Stimulated activated CD8-positive, alpha-beta memory T cell treated with anti-CD3 and anti-CD28 coated beads, Interleukin-7, amount 100 ng/mL, for 48 hours (primary cell): ENCODE measurements at places on chromosomes 4 and X.
A peak's percentile ranks its signal among the peaks of the same experiment; 100 is the strongest.

GRCh38 chr4:41670530-41670929, 78.0 kb downstream of the PHOX2B start:
- DNase-seq, result no peak

DNA sequence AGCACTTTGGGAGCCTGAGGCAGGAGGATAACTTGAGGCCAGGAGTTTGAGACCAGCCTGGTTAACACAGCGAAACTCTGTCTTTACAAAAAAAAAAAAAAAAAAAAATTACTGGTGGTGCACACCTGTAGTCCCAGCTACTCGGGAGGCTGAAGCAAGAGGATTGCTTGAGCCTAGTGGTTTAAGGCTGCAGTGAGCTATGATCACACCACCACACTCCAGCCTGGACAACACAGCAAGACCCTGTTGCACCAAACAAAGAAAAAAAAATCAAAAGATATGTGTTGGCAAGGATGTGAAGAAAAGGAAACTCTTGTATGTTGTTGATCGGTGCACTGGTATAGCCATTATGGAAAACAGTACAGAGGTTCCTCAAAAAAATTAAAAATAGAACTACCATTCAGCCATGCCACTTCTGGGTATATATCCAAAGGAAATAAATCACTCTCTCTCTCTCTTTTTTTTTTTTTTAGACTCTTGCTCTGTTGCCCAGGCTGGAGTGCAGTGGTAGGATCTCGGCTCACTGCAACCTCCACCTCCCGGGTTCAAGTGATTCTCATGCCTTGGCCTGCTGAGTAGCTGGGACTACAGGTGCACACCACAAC, 15.2 kb downstream of the SH3D19 start:
- no peak for DNase-seq

- no peak for DNase-seq
These were observed 19.7 kb upstream of the GPAT3 start for GRCh38 chr4:83516042-83516772.

DNA sequence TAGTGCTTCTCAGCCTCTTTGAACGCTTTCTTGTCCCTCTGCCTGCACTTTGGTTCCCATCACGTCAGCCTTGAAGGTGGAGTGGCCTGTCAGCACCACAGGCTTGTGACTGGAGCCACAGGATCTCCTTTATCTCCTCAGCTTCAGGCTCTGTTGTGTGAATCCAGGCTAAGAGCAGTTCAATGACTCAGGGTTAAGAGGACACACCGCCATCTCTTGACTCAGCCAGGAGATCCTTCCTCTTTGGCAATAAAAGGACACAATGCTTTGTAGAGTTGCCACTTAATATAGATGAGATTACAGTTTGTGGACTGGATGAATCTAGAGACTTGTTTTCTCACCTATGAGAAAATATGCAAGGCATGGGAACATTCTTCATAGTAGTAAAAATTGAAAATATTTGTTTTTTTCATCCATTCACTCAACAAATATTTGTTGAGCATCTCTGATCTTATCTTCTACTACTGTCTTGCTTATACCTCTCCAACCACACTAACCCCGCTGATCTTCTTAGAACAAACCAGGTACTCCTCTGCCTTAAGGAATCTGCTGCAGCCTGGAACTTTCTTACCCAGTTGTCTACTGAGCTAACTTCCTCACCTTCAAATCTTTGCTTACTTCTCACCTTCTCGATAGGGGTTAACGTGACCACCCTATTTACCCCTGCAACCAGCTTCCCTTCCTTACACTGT, 62.3 kb downstream of the UCHL1 start:
- DNase-seq, result no peak

DNA sequence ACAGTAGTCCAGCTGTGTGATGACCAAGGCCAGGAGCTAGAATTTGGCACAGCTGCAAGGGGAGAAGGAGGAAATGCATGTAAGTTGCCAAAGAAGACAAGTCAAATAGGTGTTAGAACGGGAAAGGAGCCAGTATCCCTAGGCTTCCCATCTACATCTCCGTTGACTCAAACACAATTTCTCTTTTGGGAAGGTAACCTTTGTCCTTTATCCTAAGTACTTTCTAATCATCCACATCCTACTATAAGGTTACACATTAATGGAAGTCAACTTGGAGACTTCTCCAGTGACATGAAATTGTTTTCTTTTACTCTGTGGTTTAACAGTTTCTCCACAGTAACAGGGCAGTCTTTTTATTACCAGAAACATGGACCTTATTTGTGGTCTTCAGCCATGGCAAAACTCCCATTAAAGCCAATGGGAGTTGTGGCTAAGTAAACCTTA, 620.0 kb downstream of the ANKRD50 start:
- DNase-seq, result no peak

GRCh38 chr4:8044699-8045098, 105.0 kb upstream of the AFAP1 start:
- DNase-seq, result no peak

DNA sequence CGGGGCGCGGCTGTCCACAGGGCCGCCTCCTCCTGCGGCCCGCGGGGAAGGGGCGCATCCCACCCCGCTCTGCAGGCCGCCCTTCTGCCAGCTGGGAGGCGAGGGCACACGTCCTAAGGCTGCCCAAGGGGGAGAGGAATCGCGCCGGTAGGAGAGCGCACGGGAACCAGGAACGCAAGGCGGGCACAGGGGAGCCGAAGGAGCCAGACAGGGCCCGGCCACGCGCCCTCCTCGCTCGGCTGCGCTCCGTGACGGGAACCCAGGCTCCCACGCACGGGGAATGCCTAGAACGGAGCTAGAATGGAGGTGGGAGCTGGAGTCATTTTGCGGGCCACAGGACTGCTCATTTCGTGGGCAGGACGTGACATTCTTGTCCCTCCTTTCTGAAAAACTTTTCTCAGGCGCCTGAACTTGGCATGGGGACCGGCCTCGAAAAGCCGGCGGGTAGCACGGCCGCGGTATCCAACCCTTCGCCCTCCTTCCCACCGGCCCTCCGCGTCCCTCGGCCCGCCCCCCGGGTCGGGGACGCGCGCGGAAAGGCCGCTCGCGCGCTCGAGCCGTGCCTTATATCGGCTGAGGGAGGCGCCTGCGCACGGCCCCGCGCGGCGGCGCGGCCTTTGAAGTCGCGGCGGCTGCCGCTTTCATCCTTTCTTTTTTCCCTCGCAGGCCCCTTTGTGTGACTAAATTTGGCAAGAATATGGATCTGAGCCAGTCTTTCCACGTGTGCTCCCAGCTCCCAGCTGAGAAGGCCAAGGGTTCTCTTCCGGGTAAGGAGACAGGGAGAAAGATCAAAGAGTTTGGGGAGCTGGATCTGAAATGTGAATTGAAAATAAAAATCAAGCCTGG, 4.2 kb upstream of the LEF1 start:
- peak; percentile 39 for DNase-seq

DNA sequence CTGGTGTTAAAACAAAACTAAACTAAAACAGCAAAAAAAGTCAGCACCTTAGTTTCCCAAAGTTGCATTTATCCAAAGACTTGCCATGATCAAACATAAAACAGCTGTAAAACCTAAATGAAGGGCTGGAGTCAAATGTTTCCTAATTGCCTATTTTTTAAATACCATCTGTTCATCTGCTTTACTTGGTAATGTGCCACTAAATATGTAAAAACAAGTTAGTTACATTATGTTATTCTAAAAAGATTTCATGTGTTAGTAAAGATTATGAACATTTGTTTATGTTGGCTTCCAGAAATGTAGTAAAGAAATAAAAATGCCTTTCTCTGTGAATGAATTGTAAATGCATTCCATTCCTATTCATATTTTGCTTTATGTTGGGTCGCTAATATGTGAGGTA, 977.8 kb downstream of the FSTL5 start:
- no peak for DNase-seq

DNA sequence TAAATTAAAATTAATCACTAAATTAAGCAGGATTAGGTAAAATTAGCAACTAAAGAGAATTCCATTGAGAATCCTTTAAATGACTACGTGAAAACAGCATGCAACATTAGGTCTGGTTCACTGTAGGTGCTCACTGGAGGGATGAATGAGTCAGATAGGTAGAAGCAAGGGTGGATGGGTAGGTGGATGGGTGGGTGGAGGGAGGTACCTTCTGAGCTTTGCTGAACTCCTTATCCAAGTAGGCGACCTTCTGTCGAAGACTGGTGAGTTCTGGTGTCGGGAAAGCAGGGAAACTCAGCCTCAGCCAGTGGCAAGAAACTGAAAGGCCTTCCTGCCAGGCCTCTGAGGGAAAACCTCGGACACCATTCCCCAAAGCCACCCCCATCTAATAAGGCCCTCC, 3.0 kb downstream of the GRIPAP1 start:
- DNase-seq, result no peak
